ENCODE measurements at places on chromosomes 3 and 15.
A peak's percentile ranks its signal among the peaks of the same experiment; 100 is the strongest.

DNA sequence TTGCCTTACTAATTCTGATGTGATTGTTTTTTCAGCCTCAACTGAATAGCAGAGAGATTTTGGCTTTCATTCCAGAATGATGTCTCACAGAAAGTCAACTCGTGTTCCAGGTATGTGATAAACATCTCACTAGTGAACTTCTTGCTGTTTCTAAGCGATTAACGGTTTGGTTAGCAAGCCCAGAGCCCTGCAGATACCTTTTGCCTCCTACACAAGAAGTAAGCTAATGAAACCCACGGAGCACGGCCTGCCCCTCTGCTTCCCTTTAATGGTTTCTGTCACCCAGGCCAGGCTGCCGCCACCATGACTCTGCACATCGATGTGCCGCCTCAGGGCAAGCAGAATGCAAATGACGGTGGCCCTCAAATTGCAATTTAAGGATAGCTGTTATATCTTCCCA lies 155.9 kb upstream of the ICE2 start:
- DNase-seq = no peak

DNA sequence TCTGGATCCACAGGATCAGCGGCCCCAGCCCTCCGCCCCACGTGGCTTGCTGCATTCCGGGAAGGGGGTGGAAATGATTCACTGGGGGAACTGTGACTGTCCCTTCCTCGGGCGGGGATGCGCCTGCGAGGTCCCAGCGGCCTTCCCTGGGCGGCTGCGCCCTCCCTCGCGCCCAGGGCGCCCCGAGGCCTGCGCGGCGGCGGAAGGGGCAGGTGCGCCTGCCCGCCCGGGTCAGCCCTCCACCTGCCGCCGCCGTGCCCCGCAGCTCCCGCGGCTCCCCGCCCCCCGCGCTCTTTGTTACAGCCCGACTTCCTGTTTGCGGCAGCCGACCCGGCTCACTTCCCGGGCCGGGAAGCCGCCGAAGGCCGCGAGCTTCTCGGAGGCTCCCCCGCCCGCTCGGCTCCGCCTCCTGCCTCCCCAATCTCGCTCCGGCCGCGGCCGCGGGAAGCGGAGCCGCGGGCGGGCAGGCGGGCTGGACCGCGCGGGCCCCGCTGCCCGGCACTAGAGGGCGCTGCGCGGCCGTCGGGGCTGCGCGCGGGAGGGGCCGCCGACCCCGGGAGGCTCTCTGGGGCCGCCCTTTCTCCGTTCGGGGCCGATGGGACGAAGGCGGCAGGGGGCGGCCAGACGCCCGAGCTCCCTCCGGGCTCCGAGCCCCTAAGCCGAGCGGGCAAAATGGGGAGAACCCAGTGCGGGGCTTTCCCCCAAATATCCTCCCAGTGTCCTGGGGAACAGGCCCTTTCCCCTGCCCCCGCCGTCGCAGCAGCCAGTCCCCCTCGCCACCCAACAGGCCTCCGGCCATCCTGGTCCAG lies 11.5 kb upstream of the CHAC1 start:
- DNase-seq = peak; percentile 19

DNA sequence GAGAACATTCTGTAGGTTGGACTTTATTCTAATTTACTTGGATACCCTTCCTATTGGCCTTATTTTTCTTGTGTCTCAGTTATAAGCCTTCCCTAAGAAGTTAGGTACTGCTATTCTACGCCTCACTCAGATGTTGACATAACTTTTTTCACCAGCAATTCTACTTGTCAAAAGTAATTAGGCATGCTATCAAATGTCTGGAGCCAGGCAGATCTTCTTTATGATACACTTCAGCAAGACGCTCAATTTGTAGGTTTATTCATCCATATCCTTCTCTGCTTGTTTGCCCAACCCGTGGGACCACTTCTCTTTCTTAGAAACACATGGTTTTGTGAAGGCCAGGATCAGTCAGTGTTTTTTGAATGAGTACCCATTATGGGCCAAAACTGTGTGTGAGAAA lies 36.2 kb upstream of the COL8A1 start:
- no peak for DNase-seq

- no peak for DNase-seq
These were observed 37.1 kb upstream of the ARNT2 start for GRCh38 chr15:80367094-80367493.

DNA sequence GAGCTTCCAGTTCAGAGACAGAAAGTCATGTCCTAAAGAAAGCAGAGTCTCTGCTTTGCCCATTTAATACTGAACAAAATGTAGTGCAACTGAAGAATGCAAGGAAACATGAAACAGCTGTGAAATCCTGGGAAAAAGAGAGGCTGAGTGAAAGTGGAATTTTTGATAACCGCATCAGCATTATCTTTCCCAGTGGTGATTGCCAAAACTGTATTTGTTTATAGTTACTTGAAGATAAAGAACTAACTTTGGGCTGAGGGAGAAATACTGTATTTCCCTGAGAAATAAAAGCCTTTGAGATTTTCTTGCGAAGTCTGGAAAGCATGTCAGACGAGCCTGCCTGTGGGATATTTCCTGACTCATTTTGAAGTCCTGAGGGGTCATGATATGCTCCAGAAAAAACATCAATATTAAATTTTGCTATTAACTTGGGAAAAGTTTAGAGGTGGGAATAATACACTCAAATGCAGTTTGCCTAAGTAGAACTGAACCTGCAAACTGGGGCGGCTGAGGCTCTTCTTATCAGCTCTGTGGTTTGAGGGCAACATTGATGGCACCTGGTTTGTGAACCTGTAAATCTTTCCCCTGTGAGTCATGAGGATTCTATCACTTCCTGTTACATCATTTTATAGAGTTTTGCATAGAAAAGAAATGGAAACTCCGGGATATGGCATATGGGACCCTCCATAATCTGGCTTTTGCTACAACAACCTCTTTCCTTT lies 855.3 kb downstream of the MCTP2 start:
- DNase-seq = no peak

- no peak for DNase-seq
These were observed 7.9 kb downstream of the RPSA start for GRCh38 chr3:39414421-39414907.

- no peak for DNase-seq
These were observed 1049.0 kb upstream of the NR2F2 start for GRCh38 chr15:95281470-95281869.

DNA sequence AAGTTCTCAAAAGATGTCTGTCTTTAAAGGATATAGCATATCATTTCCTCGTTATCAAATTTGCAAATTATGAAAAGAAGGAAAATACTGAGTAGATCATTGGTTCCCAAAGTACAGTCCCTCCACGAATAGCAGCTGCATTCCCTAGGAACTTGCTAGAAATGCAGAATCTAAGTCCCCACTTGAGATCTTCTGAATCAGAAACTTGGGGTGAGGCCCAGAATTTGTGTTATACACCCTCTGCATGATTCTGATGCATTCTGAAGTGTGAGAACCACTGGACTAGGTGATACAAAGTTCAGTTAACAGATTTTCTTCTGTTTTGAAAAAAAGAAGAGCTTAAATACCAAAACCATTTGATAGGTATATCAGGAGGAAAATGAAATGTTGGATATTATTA lies 77.1 kb downstream of the SLC25A26 start:
- no peak for DNase-seq

DNA sequence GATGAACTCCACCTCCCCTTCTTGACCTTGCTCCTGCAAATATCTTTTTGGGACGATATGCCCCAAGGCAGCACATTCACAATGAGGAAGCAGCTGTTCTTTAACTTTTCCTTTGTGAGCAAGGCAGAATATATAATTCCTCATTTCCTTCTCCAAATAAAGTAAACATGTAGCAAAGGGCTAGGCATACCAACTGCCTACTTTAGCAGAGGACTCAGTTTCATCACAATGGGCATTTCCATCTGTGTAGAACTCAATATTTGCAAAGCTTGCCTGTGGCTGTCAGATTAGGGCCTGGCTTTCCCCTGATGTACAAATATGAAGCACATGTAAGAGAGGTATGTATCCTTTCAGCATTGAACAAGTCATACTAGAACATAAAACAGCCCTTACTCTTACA lies 366.9 kb downstream of the RSL24D1 start:
- DNase-seq = no peak

DNA sequence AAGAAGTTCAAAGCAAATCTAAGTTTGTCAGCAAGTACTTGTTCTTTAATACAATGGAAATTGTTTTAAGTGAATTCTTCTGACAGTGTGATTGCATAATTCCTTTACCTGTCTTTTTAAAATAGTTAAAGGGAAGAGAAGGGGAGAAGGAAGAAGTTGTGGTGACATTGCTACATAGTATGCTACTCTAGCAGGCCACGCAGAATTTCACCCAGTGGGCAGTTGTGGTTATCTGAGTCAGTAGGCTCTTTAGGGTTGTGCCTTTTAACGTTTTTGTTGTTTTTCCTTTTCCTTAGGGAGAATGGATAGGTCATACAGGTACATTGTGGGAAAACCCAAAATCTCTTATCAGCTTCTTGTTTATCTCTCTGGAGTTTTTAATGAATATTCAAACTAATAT lies 40.4 kb downstream of the KIF15 start:
- no peak for DNase-seq

DNA sequence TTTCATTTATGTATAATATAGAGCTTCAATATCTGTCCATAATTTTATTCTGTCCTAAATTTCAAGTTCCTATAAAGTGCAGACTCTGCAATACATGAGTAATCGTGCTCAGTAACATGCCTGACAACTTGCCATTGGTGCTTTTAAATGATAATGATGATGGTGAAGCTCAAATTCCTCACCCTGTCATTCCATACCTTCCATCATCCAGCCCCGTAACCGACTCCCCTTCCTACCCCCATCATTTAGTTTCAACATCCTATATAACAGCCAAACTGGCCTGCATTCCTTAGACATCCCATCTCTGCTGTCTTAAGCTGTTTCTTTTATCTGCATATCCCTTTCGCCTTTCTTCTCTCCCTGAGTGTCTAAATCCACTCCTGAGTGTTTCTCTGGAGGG lies 67.2 kb upstream of the DLG1 start:
- DNase-seq = no peak

- no peak for DNase-seq
These were observed 24.7 kb downstream of the MAGI1 start for GRCh38 chr3:66014056-66014455.

DNA sequence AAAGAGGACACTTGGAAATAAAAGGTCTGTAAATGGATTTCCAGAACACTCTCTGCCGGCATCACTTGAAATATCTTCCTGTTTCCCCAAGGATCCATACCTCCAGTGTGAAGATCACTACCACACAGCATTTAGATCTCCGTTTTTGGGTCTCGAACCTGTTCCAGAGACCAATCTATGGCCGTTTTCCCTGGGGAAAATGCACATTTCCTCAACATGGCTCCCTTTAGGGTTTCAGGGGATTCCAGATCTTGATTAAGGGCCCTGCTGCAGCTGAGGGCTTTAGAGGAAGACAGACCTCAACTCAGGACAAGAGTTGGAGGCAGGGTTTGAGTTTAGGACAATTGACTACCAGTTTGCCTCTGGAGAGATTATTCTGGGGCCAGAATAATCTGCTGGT lies 2.1 kb downstream of the CTSH start:
- DNase-seq = no peak

- no peak for DNase-seq
These were observed 3.2 kb upstream of the KY start for GRCh38 chr3:134654031-134654430.

- DNase-seq = no peak
These were observed 701.4 kb upstream of the LMCD1 start for GRCh38 chr3:7800006-7800780.

DNA sequence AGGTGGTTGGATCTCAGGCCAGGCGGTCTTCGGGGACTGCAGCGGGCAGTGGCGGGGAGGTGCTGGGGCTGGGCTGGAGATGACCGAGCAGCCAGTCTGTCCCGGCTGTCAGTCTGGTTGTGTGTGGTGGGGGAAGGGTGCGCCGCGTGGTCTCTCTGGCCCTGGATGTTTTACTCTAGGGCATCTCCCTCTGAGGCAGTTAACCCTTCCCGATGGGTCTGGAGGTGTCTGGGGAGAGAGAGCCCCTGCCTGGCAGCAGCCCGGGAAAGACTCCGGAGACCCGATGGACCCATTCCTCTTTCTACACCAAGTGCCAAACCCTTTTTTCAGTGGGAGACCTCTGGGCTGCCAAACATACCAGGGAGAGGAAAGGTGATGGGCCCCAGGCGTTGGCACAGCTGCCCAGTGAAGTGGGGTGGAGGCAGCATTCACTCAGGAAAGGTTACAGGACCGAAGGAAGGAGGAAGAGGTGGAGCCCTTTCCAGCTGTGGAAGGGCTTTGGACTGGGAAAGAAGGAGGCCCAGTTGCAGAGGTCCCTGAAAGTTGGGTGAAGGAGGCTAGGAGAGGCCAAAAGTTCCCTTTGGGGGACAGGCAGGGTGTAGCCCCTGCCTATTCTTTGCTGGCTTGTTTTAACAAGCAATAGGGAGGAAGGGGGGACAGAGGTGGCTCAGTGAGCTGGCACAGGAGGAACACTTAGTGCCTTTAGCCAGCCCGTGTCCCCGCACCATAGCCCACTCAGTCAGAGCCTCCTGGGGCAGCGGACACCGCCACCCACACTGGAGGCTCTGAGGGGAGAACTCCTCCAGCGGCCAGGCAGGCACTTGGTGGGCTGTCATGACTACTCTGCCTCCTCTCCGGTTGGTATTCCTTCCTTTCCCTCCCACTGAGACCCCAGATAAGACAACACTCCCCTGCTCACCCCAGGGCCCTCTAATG lies 2.7 kb upstream of the BAHD1 start:
- no peak for DNase-seq

DNA sequence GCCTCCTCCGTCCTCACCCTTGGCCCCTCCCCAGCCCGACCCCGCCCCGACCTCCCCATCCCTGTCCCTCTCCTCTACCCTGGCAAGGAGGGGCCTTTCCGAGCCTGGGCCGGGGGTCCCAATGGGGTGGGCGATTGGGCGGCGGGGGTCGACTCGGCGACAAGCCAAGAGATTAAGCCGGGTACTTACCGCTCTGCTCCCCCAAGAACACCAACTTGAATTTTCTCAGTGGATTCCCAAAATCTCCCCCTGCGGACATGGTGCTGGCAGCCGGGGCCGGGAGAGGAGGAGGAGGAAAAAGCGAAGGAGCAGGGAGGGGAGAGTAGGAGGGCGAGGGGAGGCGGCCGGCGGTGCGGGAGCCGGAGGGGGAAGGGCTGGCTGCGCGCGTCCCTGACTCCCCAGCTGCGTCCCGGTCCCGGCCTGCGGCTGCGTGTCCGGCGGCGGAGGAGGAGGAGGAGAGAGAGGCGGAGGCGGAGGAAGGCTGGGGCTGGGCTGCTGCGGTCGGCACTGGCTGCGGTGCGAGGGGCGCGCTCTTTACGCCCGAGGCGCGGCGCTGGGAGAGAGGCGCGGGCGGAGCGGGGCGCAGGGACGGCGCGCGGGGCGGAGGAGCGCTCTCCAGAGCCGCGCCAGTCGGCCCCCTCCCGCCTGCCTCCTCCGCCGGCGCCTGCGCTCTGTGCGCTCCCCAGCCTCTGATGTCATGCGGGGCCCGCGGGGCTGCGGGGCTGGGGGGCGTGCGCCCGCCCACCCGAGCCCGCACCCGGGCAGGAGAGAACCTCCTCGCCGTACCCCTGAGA lies at the start of gene RAB6B:
Gene RAB6B, minus strand, starts transcription at position 675 of the 794 bp plus-strand sequence. Its CDS starts 416 bp downstream, at position 259.
- DNase-seq = no peak

- no peak for DNase-seq
These were observed 265.9 kb downstream of the SHQ1 start for GRCh38 chr3:72582211-72582878.

- no peak for DNase-seq
These were observed 806 bp downstream of the GOLM2 start for GRCh38 chr15:44289259-44289790.

GRCh38 chr3:195032106-195032759 lies 238.7 kb downstream of the XXYLT1 start:
- DNase-seq = peak; percentile 54

All from NCI-H187 (cell line).